CD4-positive, alpha-beta T cell (primary cell): ENCODE measurements at places on chromosomes 1 and 21.

- no peak for DNase-seq
Observed at GRCh38 chr1:119653839-119654170, 5.7 kb upstream of the ZNF697 start.

- no peak for DNase-seq
Observed at GRCh38 chr1:31368611-31369107, 4.2 kb downstream of the FABP3 start.

DNA sequence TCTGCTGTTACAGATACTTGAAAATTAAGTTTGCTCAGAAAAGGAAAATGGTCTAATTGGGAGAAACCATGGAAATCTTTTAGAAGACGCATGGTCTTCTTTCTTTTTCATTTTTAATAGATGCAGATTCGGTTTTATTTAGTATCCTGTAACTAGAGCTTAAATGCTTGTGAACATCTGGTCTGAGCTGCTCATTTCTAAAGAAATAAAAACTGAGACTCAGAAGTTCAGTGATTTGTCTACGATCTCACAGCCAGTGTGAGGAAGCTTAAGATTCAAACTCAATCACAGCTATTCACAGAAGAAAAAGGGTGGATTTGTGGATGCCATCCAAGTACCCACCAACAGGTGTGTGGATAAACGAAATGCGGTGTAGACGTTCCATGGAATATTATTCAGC lies 80.0 kb upstream of the TIAM1 start:
- DNase-seq, result no peak

GRCh38 chr1:27342778-27343638 lies 1.2 kb downstream of the SYTL1 start:
- DNase-seq, result peak; percentile 57

- DNase-seq, result peak; percentile 77
Observed at GRCh38 chr1:246930830-246931548, 759 bp downstream of the AHCTF1 start.

DNA sequence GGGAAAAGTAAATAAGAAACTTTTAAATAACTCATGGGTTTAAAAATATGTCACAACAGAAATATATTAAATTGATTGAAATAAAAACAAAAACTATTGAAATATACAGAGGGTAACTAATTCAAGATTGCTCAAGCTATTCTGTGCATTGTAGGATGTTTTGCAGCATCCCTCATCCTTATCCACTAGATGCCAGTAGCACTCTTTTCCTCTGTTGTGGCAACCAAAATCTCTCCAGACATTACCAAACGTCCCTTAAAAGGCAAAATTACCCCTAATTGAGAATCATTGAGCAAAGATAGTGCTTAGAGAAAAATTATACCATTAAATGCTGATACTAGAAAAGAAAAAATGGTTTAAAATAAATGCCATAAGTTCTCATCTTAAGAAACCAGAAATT lies 682.6 kb downstream of the RWDD3 start:
- DNase-seq, result no peak

DNA sequence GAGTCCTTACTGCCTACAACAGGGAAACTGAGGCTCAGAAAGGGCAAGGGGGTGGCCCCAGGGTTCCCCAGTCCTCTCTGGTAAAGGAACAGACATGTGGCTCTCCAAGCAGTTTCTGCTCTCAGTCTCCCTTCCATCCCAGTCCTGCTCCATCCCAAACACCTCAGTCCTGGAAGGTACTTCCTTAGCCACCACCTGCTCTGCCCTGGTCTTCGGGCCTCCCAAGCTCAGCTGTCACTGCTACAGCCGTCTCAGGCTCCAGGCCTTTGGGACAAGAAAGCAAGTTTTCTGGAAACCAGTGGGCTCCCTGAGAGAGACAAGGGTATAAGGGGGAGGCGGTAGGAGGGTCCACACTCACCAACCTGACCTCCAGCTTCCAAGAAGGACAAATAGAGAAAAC lies 23.1 kb upstream of the ADGRB2 start:
- DNase-seq, result no peak

DNA sequence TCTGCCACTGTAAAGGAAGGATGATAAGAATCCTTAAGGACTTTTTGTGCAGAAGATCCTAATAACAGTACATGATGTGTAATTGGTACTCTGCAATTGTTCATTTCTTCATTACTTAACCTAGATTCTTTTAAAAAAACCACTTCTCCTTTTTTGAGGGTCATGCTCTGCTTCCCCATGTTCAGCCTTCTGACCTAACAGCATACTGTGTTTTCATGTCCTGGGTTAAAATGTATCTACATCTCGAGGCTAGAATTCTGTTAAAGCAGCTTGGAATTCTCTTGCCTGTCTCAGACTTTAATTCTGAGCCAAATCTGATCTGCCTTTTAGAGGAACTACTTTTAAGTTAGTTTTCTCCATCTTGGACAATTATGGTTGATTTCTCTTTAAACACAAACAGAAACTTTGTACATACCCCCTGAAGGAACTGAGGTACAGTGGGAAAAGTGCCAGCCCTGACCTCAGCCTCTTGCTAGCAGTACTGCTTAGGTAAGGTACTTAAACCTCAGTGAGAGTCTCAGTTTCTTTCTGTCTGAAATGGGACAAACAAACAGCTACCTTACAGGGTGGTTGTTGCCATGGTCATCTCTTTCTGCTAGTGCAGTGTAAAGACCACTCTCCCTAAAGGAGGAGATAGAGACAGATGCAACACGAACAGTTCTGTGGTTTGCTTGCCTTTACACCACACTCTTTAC lies 103.2 kb upstream of the DYNLT5 start:
- no peak for DNase-seq

DNA sequence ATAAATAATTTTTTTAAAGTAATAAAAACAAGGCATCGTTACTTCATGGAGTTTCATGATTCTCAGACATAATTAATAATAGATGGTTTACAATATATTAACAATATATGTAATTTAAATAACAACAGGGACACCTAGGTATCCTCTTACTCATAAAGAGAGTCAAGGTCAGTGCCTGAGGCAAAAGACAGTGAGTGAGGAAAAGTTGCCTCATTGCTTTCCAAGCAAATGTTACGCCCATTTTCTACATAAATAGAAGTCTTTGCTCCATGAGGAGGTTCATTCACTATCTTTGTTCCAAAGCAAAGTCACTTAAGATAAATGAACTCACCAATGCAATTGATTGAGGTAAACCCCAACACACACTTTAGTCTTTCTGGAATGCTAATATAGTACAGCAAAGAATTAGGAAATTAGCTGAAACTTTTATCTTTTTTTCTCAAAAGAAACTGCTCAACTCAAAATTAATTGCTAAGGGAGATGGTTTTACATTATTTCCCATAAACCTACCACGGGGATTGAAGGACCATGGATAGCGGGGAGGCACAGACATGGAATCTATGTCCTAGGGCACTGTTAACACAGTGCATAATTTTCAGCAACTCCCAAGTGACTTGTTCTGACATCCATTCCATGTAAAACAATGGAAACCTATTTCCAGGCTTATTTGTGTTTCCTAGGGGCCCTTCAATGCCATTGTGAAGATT lies 19.6 kb downstream of the BCL9 start:
- no peak for DNase-seq

DNA sequence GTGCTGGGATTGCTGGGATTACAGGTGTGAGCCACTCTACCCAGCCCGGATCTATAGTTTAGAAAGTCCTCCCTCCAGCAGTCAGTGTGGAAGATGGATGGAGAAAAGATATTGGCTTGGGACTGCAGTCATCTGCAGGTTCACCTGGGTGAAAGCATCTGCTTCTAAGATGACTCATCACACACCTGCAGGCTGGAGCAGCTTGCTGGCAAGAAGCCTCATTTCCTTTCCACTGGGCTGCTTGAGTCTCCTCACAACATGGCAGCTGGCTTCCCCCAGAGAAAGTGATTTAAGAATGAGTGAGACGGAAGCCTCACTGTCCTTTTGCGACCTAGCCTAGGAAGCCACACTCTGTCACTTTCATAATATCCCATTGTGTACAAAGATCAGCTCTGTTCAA lies 50.0 kb downstream of the FOXO6 start:
- DNase-seq, result no peak

DNA sequence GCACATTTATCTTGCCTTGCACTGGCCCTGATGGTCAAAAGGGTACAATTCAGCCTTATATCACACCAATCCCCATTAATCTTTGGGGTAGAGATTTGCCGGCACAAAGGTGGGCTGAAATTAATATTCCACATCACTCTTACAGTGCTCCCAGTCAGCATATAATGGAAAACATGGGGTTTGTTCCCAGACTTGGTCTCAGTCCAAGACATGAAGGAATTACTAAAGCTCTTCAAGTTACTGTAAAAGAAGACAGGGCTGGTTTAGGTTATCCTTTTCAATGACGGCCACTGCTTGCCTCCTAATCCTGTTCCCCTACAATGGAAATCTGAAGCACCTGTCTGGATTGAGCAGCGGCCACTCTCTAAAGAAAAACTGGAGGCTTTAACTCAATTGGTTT lies 160.7 kb downstream of the IER5 start:
- DNase-seq, result no peak

DNA sequence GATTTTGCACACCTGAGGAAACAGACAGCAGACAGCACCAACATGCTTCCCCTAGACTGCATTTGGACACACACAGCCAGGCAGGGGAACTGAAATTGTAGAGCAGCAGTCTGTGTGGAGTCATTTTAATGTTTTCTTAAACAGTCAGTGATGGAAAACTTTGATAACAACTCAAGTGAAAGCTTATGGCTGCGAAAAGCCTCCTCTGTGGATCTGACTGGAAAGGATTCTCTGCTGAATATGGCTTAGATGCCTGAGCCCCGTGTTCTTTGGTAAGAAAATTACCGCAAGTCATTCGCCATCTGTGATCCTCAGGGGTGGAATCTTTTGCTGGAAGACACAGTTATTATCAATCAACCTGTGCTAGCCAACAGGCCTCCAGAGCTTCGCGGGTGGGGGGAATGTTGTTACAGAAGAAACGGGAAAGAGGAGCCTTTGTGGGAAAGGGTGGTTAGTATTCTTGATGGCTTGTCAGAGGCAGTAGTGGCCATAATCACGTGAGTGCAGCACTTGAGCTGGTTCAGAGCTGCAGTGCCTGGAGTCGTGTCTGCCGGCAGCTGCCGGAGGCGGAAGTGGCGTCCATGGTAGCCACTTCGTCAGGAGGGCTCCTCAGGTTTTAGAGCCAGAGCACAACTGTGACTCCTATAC lies 204.7 kb downstream of the ST6GALNAC3 start:
- no peak for DNase-seq

- DNase-seq, result no peak
Observed at GRCh38 chr1:165316153-165316772, 40.3 kb downstream of the LMX1A start.

GRCh38 chr1:67851800-67852199 lies 18.5 kb upstream of the GNG12 start:
- DNase-seq, result no peak

GRCh38 chr1:247172996-247173395 lies 1.2 kb upstream of the ZNF124 start:
- no peak for DNase-seq

GRCh38 chr1:70436622-70437251 lies 25.7 kb downstream of the CTH start:
- DNase-seq, result no peak

DNA sequence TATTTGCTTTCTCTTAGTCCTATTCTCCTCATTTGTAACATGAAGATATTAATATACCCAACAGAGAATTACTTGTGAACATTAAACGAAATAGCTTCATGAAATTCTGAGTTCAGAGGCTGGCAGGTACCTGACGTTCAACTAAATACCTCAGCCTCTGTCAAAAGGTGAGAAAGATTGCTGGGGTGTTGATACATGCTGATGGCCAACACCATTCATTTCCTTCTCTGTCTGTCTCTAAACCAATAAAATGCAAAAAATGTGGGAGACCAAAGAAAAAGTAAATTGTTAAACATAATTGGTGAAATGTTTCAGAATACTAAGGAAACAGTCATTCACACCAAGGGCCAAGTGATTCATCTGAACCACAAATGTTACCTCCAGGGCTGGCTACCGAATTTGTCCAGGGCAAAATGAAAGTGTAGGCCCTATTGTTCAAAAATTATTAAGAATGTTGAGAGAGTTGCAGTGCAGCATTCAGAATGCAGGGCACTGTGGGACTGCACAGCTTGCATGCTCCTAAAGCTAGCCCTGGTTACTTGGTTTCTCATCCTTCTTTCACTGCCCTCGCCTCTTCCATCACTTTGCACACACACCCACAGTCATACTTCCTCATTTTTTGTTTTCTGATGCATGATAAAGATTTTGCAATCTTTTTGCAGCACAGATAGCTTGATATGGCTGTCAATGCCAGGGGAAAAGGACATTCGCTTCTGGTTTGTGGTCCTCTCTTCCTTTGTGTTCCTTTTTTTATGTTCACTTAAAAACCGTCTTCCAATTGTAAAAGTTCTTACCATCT lies 414.3 kb upstream of the NR5A2 start:
- no peak for DNase-seq

GRCh38 chr1:233326811-233327650 lies 493 bp upstream of the MAP3K21 start:
- DNase-seq, result peak; percentile 89
